Hematopoietic multipotent progenitor cell treated with erythropoietin and hydrocortisone succinate and interleukin-3 and kit ligand, for 17 days (in vitro differentiated cells): ENCODE measurements at places on chromosomes 6 and 20.

- DNase-seq: no peak
Measured at GRCh38 chr6:139219746-139220145, 72.1 kb downstream of the TXLNB start.

- DNase-seq: no peak
Measured at GRCh38 chr6:12030993-12031550, 19.0 kb downstream of the HIVEP1 start.

- DNase-seq: no peak
Measured at GRCh38 chr20:6055161-6055783, 1.4 kb upstream of the LRRN4 start.

DNA sequence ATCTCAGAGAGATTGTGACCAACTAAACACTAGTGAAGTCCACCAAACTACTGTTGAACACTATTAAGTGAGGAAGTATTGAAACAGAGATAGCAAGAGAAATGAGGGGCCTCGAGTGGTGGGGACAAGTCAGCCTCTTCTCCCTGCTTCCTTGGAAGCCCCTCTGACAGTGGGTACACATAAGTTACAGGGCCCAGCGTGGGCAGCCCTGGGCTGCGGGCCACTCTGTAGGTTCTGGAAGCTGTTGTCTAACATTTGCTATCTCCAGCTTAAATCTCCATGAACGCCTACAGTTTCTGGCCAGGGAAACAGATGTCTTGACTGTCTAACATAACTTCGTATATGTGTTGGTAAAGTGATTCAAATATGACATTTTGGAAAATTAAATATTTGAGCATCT is 71.4 kb downstream of the KLHL32 start:
- no peak for DNase-seq

DNA sequence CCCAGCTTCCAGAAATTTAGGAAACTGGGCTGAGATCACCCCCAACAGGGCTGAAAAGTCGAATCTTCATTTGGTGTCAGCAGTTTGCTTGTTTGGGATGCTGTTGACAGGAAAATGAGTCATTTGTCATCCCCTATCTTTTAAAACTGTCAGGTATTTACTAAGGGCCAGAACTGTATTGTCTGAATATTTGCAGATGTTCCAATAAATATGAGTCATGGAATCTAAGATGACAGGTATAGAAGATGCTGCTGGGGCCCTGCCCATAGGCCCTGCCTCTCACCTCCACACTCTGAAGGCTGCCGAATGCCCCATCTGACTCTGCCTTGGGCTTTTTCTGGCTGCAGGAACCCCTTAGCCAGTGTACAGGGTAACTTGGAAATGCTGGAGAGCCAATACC is 3.9 kb downstream of the ETV7 start:
- no peak for DNase-seq

- DNase-seq: no peak
Measured at GRCh38 chr6:38509713-38510112, 130.0 kb downstream of the BTBD9 start.

DNA sequence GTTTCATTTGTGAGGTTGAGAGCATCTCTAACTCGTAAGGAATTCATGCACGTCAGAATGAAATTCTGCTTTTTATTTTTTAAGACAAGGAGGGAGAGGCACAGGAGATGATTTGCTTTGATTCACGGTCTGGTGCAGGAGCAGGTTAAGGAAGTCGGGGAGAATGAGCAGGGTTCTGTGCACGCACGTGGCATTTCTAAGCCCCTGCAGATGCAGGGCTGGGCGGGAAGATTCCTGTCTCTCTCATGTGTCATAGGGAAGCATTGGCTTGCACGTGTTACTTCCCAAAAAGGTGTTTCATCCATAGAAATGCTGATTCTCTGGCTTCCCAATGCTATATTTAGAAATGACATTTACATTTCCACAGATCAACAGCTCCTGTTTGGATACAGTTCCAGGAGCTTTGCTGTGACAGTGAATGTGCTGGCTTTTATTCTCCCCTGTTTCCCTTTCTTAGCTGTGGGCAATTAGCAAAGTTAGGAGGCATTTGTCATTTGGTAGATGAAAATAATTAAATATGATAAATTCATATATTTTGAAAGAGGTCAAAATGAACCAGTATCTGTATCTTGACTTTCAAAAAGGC is 119.7 kb upstream of the ZFP64 start:
- DNase-seq: no peak

- DNase-seq: no peak
Measured at GRCh38 chr6:116096979-116097816, 3.5 kb upstream of the NT5DC1 start.

DNA sequence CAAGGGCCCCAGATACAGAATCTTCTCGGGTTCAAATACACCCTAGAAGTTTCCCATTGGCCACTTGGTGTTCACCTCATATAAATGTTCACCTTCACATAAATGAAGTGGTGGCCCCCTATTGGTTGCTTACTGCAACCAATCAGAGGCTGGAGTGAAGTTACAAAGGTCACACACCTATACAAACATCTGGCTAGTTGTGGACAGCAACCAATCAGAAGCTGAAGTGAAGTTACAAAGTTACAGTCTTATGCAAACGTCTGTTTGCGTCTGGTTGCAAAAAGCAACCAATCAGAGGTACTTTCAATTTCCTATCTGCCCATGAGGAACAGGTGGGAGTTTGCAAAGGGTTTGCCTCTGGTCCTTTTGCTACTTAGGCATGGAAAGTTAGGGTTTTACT is 206.5 kb upstream of the BMP2 start:
- no peak for DNase-seq
